Fibroblast of gingiva (primary cell): ENCODE measurements at places on chromosomes 5 and 9.
A peak's percentile ranks its signal among the peaks of the same experiment; 100 is the strongest.

DNA sequence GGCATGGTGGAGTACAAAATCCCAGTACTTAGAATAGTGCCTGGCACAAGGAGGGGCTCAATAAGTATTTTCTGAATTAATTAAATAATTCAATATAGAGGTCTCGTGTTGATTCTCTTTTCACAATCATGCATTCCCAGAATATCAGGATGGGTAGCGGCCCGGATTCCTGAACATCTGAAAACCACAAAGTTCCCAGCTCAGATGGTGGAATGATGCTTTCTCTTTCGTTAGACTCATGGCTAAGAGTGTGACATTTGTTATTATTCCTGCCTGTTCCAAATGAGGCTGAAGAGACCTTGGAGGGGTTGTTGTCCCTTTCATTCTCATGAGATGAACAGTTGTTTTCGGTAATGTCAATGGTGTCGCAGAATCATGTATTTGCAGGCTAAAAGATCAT is 95.4 kb upstream of the LIFR start:
- DNase-seq = peak; percentile 13

- no peak for DNase-seq
Observed at GRCh38 chr5:40928886-40929448, 19.7 kb downstream of the C7 start.

- DNase-seq = no peak
Observed at GRCh38 chr5:167156446-167156845, 1135.0 kb upstream of the WWC1 start.

DNA sequence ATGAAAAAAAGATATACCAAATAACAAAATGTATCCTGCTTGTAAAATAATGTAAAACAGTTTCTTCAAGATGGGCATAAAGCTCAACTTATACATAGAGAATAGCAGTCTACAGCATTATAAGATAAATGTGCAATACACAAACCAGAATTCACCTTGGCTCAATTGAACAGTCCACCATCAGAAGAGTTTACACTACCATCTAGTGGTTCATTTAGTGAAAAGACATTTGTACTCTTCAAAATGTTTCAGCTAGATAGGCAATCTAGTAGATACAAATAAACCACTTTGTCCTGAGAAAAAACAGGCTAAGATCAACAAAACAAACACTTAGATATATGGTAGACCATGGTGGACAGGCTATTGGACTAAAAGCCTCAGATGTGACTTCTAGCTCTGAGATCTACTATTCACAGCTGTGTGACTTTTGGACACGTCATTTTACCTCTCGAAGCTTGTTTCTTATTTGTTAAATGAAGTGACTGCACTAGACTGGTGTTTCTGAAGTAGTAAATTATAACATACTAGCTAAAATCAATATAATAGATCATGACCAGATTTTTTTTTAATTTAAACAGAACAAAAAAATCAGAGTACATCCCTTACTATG is 22.1 kb upstream of the TPD52L3 start:
- DNase-seq = peak; percentile 49

DNA sequence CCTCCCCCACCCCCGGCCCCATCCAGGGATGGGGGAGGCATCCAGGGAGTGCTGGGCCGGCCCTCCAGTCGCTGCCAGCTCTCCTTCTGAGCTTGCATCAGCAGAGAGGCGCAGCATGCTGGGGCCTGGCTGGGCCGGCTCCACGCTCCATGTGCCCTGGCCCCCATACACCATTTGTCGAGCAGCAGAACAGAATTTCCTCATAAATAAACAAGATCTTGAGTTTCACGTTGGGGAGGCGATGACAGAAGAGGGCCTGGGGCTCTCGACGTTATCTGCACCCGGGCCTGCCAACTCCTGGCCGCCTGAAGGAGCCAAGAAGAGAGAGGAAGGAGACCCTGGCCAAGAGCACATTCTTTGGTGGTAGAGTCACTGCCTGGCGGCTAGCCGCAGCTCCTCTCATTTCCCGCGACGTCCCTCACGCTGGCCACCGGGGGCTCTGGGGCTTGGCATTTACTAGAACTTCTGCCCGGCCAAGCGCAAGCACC is 177.0 kb downstream of the FGF18 start:
- DNase-seq = peak; percentile 95

- DNase-seq = peak; percentile 72
Observed at GRCh38 chr5:61290791-61291210, 41.3 kb upstream of the ZSWIM6 start.

- DNase-seq = no peak
Observed at GRCh38 chr9:100466829-100467221, 6.1 kb upstream of the TMEFF1 start.

GRCh38 chr5:7261049-7261448 is 134.9 kb upstream of the ADCY2 start:
- no peak for DNase-seq

GRCh38 chr9:70229579-70229978 is 29.2 kb upstream of the SMC5 start:
- peak; percentile 11 for DNase-seq

DNA sequence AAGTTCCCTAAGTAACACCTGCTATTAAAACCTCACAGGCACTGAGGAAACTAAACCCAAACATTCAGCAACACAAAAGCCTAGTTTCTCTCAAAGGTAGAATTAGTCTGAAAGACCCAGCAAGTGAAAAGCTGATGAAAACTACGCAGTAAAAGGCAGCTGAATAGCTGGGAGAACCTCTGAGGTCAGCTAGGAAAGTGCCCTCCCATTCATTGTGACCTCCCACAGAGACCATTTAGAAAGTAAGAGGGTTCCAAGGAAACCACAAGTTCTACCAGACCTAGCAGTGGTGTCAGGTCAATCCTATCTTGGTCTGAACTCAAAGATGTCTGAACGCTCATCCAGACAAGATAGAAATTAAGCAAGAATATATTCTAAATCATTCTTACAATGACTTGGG is 144.7 kb downstream of the SSBP2 start:
- no peak for DNase-seq

DNA sequence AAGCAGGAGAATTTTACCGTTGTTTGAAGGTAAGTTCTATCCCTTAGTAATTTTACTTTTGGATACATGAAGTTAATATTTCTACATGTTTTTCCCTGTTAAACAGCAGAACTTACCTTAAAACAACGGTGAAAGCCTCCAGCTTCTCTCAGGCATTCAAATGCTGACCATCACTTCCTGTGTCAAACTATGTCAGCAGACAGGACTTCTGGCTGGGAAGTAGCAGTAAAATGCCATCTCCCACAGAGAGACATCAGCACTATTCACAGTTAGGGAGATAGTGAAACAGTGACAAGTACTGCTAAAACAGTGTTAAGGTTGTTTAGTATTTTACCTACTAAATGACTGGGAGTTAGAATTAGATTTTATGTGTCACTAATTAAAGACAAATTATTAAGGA is 34.2 kb upstream of the GOLGA1 start:
- no peak for DNase-seq

- peak; percentile 18 for DNase-seq
Observed at GRCh38 chr5:43192558-43193180, 644 bp downstream of the NIM1K start.

DNA sequence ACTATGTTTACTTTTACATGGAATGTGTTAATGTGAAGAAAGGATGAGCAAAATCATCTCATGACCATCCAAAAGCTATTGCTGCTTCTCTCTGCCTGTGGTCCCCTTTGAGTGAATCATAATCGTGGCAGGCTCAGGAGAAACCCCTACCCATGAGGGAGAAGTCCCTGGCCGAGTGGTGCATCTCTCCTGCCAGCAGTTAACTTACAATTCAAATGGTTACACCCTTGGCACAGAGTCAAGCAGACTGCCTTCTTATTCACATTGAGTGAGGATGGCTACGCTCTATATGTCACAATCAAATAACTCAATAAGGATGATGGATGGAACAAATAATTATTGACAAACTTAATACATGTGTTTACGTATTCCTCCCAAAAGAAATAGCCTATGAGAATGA is 179.1 kb downstream of the FGF1 start:
- DNase-seq = no peak

DNA sequence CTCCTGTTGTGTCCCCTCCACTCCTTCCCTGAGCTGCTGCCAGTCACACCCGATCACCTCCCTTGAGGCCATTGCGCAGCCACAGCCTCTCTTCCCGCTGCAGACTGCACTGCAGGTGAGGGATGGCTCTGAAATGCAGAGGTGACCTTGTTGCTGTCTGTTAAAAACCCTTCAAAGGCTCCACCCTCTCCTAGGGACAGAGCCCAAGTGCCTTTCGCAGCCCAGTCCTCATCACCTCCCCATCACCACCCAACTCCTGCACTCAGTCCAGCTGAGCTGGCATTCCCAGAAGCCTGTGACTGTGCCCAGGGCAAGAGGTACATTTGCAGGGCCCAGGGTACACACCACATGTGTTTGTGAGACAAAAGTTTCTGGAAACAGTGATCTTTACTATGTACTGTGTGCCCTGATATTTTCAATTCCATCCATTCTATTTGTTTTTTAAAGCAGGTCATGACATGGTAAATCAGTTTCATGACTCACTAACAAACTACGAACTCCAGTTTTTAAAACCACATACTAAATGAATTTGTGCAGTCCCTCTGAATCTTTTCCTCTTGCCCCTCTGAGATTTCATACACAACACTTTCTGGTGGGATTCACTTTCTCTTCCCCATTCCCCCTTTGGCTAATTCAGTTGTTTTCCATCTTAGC is 73.0 kb upstream of the SPOCK1 start:
- no peak for DNase-seq

DNA sequence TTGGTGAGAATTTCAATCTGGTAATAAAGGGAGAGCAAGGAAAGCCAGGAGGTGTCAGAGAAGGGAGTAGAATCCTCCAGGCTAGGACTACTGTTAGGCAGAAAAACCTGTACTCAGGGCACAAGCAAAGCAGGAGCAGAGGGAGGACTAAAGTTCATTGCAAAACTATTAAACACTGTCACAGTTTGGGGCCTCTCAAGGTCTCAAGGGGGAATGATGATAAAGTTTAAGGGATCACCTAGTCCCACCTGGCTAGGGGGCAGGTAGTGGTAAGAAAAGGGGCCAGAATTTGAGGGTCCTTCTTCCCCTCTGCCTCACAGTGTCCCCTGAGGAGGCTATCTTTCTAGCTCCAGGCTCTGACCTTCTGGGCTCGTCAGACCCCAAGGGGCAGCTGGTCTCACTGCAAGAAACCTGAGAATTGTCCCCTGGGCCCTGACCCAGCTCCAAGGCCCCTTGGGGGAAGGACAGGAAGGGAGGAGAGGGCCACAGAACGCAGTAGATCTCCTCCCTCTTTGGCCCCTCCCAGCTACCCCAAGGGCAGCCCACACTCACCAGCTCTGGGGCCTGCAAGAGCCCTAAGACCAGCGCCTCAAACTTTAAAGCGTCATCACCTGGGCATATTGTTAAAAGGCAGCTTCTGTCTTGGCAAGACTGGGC is 974 bp downstream of the CCDC69 start:
- DNase-seq = no peak

DNA sequence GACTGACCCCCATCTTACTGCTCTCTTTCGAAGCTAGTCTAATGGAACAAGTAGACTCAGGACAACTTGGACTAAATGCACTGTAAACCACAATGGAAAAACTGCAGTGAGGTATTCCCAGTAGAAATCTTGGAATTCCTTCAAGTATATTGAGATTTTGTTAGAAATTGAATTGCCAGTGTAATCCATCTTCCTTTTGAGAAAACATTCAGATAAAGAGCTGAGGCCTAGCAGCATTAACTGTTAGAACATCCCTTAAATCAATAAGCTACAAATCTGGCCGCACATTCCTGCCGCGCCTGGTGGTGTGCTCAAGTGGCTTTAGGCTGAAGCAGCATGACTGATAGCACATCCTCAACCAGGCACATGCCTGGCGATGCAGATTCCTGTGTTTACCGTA is 29.3 kb downstream of the PPIC start:
- DNase-seq = no peak

DNA sequence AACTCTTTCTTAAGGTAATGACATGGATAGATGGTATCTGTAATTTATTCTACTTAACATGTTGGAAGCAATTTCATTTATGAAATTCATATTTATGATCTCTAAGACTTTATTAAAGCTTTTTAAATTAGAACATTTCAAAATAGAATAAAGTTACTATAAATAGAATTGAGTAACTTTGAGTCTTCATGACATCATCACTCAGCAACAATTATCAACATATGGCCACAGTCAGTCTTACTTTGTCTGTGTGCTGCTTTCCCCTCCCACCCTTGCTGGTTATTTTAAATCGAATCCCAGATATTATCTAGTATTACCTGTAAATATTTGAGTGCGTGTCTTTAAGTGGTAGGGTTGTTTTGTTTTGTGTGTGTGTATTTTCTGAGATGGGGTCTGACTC is 65.2 kb downstream of the IPO11 start:
- peak; percentile 47 for DNase-seq

- DNase-seq = no peak
Observed at GRCh38 chr9:1102642-1102970, 52.4 kb downstream of the DMRT2 start.

- no peak for DNase-seq
Observed at GRCh38 chr5:175680020-175680419, 22.1 kb downstream of the HRH2 start.

DNA sequence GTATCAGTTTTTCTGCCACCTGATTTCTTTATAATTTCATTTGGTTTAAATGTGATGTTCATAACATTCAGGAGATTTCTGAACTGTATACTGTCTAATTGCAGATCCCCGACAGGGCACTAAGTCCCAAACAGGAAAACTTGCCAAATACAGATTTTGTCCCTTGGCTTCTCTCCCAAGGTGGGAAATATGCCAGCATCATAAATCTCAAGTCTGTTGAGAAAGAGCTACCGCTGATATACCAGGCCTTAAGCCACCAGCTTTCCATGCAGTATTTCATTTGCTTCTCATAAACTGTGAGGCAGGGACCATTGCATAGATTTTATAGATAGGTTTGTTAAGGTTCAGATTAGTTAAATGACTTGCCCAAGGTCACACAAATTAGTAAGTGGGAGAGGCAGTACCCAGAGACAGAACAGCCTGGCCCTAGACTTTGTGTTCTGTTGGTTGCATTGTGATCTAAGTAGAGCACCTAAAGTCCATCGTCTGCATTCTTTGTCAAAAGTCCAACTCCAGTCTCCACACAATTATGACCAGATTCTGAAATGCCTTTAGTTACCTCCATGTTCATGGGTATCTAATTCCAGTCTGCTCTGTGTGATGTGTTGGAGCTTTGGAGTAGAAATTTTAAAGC is 16.2 kb downstream of the GPR21 start:
- DNase-seq = peak; percentile 70

DNA sequence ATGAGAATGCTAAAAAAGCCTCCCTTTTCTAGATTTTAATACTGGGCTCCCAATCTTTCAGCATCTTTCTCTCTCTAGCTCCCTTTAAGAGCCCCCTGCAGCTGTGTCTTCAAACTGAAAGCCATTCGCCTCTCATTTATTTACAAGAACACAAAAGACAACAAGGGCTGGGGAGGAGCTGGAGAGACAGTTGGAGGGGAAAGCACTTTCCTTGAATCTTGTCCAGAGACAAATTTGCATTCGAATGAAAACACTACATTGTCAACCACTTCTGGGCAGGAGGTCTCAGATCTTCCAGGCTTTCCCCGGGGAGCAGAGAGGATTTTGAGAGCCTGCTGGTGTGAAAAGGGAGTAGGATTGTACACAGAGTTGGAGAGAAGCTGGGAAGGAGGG is 518.3 kb downstream of the CTNND2 start:
- DNase-seq = no peak
